ENCODE measurements at places on chromosomes 1 and 21.
A peak's percentile ranks its signal among the peaks of the same experiment; 100 is the strongest.

DNA sequence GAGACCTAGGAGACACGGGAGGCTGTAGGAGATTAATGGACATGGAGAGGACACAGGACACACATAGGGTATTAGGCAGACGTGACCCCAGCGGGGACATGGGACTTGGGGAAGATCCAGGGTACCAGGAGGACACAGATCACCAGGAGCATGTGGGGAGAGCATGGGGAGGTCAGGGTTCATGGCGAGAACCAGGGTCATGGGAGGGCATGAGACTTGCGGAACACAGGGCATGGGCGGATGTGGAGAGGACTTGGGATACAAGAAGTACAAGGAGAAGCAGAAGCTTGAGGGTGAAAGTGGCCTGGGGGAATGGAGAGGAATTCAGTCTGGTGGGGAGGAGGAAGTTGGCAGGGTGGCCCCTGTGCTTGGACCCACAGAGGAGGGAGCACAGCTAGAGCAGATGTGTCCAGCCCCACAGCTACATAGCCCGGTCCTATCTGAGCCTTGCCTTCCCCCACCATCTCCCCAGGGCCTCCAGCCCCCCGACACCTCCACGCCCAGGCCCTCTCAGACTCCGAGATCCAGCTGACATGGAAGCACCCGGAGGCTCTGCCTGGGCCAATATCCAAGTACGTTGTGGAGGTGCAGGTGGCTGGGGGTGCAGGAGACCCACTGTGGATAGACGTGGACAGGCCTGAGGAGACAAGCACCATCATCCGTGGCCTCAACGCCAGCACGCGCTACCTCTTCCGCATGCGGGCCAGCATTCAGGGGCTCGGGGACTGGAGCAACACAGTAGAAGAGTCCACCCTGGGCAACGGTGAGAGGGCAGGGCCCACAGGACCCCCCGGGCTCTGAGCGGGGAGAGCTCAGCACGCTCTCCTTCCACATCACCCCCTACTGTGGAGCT, 12.1 kb downstream of the TIE1 start:
- DNase-seq: no peak

DNA sequence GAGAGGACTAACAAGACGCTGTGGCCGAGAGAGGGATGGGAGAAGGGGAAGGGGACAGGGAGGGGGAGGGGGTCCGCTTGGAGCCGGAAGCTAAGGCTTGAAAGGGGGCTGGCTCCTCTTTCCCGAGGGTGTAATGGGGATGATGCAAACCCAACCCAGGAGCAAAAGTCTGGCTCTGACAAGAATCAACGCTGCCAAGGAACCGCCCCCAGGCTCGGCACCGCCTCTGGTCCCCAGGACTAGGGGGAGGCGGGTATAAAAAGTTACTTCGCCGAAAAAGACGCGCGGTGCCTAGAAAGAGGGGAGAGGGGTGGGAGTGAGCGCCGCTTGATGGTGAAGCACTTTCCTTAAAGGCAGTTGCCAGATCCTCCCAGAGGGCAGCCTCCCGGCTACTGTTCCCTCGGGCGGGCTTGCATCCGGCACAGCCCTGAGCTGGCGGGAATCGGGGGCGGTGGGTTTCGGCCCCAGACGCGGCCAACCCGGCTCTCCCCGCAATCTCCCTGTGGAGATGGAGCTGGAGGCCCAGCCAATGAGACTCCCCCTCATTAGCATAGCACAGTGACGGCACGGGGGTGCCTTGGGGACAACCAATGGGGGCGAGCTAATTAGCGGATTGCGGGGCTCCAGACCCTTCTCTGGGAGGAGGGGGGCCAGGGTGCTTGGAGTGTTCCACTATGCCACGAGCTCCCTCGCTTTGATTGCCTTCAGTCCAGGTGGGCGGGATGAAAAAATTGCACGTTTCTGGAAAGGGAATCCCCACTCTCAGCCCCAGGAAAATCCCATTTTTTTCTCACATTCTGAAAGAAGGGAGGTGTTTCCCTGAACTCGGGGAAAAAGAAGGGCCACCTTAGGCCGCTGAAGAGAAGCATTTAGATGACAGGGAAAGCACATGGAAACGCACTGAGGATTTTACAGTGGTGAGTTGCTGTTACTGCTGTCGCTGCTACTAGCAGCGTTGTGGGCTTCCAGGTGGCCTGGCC, at the start of gene KCNT2:
KCNT2 (minus strand) TSS at position 51 of the 980 bp plus-strand sequence. CDS start 131 bp downstream, outside the sequence.
- peak; percentile 2 for DNase-seq

DNA sequence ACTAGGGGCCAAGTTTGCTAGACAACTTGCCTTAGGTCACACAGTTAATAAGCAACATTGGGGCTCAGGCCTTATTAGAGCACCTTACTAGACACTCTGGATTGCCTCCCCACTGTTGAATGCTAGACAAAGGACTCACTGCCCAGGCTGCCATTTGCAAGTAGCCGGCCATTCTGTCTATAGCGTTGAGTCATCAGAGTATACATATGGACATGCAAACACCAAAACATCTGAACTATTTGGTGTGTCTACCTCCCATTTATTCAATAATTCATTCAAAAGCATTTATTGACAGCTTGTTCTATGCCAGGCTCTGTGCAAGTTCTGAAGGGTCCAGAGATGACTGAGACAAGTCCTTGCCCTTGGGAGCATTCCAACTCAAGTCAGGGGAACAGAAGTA, 181.4 kb upstream of the DPT start:
- no peak for DNase-seq

GRCh38 chr1:39398278-39399021, 93.0 kb upstream of the BMP8A start:
- DNase-seq: peak; percentile 52

- DNase-seq: peak; percentile 46
These were observed 40.1 kb downstream of the PTPRC start for GRCh38 chr1:198678901-198679329.

- no peak for DNase-seq
These were observed 17.2 kb downstream of the TPM3 start for GRCh38 chr1:154174654-154175053.

DNA sequence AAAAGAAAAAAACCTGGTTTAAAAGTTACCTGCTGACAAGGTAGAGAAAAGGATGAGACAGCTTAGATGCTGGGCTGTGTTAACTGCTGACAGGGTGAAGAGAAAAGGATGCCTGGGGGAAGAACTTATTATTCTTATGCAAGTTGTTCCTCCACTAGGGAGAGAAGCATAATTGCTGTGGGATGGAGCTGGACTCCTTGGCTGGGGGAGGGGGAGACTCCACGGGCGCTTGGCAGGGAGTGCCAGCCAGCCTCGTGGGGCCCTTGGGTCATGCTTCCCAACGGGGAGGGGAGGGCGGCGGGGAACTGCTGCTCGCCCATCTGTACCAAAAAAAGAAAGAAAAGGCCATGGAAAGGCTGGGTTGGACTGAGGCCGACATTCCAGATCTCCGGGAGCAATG, 47.2 kb downstream of the SYCP1 start:
- DNase-seq: no peak

GRCh38 chr1:7149080-7149838, 364.0 kb downstream of the CAMTA1 start:
- no peak for DNase-seq

DNA sequence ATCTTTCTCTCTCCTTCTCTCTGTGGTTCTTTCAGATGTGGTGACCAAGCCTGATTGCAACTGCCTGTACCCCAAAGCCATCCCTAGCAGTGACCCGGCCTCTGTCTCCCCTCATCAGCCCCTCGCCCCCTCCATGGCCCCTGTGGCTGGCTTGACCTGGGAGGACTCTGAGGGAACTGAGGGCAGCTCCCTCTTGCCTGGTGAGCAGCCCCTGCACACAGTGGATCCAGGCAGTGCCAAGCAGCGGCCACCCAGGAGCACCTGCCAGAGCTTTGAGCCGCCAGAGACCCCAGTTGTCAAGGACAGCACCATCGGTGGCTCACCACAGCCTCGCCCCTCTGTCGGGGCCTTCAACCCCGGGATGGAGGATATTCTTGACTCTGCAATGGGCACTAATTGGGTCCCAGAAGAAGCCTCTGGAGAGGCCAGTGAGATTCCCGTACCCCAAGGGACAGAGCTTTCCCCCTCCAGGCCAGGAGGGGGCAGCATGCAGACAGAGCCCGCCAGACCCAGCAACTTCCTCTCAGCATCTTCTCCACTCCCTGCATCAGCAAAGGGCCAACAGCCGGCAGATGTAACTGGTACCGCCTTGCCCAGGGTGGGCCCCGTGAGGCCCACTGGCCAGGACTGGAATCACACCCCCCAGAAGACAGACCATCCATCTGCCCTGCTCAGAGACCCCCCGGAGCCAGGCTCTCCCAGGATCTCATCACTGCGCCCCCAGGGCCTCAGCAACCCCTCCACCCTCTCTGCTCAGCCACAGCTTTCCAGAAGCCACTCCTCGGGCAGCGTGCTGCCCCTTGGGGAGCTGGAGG, 12.7 kb downstream of the CSF1 start:
- DNase-seq: peak; percentile 46

- no peak for DNase-seq
These were observed 111.5 kb upstream of the ZC3H11B start for GRCh38 chr1:219724440-219724839.

DNA sequence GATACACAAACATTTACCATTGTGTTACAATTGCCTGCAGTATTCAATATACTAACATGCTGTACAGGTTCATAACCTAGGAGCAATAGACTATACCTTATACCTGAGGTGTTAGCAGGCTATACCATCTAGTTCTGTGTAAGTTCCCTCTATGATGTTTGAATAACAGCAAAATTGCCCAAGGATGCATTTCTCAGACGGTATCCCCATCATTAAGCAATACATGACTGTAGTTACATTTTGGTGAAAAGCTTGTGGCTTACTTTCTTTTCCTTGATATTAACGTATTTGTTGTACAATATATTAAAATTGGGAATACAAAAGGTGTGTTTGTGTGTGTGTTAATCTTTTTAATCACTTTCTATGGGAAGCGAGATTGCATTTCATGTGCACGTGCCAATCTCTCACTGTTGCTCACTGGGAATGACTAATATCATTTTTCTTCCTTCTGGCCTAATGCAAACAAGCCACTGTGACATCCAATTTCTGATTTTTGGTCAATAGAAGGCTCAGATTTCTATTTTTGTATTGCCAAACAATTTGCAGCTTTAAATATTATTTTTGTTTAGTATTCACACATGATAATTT, 36.7 kb upstream of the WLS start:
- no peak for DNase-seq

DNA sequence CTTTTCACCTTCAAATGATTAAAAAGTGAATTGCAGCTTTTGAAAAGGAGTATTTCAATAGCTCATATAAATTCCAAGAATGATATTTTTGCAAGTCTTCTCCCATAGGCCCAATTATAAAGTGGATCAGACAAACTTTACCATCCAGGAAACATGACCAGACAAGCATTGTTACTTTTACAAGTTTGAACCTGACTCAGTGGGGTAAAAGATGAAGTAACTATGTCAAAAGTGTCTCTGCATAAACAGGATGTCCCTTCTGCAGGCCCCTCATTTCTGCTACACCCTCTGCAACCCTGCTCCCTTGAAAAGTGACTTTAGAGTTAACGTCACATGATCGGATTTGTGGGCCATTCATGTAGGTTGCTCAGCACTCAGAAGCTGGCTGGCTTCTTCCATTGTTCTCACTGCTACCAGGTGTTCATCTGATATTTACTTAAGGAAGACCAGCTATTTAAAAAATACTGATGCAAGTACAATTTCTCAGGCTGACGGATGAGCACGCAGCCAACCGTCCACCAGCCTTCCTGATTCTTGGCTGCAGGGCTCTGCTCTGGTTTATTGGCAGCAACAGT, 32.3 kb downstream of the URB1 start:
- DNase-seq: no peak

GRCh38 chr1:186882372-186883134, 53.8 kb downstream of the PLA2G4A start:
- no peak for DNase-seq

DNA sequence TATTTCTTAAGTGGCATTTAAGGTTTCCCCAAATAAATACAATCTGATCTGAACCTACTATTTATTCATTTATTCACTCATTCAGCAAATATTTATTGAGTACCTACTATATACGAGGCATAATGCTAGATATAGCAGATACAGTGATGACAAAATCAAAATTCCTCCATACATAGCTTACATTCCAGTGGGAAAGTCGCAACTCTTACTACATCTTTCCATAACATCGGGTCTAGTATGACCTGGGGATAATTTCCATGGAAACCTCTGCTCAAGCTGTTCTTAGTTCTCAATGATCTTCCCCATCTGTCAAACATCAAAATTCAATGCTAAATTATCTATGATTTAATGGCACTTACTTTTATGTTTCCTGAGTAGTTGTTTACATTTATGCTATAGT, 70.8 kb upstream of the PRKACB start:
- no peak for DNase-seq

GRCh38 chr1:219109424-219110018, 64.2 kb upstream of the LYPLAL1 start:
- DNase-seq: no peak

DNA sequence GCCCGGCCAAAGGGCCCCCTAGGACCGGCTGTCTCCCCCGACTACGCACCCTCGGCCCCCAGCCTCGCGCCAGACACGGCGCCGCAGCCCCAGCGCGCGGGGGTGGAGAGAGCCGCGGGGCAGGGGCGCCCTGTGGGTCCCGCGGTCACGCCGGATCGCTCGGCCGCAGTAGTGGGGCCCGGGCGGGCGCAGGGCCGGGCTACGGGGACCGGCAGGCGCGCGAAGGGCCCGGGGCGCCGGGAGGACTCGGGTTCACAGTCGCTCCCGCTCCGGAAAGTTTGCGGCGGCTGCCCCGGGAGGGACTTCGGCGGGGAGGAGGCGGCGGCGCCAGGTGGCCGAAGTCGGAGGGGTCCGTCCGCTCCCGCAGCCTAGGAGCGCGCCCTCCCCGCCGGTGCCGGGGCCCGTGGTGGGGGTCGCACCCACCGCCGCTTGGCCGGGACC, 7.1 kb upstream of the ZNF669 start:
- no peak for DNase-seq

GRCh38 chr1:14452551-14452950, 145.9 kb upstream of the KAZN start:
- no peak for DNase-seq

DNA sequence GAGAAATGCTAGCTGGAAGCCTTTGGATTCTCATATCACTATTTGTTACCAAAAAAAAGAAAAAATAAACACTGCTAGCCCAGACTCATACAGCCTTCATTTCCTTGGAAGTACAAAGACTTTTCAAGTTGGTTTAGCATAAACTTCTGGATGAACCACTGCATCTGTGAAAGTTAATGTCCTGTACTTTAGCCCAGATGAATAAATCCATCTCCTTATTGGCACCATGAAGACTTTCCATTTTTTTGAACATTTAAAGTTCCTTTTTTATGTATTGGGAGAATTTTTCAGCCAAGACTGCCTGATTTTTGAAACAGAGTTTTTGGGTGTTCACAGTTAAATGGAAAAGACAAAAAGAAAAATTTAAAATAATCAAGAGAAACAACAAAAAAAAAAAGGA, 184.0 kb upstream of the C1orf87 start:
- DNase-seq: no peak

- no peak for DNase-seq
These were observed 37.2 kb downstream of the NUP210L start for GRCh38 chr1:154117642-154118041.

GRCh38 chr1:234277161-234277868, 95.9 kb upstream of the COA6 start:
- DNase-seq: no peak

GRCh38 chr1:4108758-4109627, 208.9 kb upstream of the C1orf174 start:
- DNase-seq: no peak

- no peak for DNase-seq
These were observed 273.1 kb downstream of the DPYD start for GRCh38 chr1:97647776-97648175.
